Stimulated activated CD8-positive, alpha-beta memory T cell treated with anti-CD3 and anti-CD28 coated beads, Interleukin-15, amount 100 ng/mL, for 4 hours (primary cell): ENCODE measurements at places on chromosomes 5 and 9.

DNA sequence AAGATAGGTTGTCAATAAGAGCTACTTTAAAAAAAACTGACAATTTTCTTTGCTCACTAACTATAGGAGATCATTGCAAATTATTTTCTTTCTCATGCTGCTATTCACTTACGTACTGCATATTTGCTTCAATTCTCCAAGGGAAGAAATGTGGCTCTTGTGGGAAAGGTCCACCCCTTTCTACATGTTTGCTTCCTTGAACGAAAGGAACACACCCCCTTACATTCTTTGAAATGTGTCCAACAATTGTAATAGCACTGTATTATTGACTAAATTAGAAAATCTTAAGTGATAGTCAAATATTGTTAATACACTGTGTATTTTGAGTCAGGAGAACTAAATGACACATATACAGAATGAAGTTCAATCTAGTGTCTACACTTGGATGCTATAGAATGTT is 5.2 kb downstream of the MEF2C start:
- no peak for DNase-seq

GRCh38 chr5:91929522-91929817 is 546.4 kb upstream of the ARRDC3 start:
- DNase-seq: no peak

- no peak for DNase-seq
Observed at GRCh38 chr5:891117-891836, 1.3 kb downstream of the BRD9 start.

- no peak for DNase-seq
Observed at GRCh38 chr5:10123254-10123989, 126.3 kb downstream of the ATPSCKMT start.

DNA sequence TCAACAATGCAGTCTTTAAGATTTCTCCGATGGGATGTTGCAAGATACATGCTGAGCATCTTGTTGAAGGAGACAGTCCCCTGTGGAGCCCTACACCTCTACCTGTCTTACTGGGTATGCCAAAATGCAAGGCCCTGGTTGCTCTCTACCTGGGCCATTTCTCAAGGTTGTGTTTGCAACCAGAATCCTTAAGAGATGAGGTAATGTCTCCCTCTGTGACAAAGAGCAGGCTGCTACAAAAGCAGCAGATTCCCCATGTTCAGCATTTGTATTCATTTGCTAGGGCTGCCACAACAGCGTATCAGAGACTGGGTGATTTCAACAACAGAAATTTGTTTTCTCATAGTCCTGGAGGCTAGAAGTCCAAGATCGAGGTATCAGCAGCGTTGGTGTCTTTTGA is 138.4 kb upstream of the RPS23 start:
- no peak for DNase-seq

GRCh38 chr5:124952079-124952478 is 205.6 kb upstream of the ZNF608 start:
- no peak for DNase-seq

DNA sequence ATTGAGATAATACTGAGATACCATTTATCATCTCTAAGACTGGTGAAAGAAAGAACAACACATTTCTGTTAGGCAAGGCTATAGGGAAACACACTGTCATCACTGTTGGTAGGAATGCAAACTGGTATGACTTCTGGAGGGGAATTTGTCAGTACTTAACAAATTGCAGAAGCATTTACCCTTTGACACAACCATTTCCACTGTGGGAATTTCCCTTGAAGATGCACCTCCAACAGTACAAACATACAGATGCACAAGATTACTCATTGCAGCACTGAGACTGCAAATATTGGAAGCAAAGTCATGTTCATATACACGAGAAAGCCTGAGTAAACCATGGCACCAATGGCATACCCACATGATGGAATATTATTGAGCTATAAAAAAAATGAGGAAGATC is 17.6 kb downstream of the GM2A start:
- DNase-seq: no peak

DNA sequence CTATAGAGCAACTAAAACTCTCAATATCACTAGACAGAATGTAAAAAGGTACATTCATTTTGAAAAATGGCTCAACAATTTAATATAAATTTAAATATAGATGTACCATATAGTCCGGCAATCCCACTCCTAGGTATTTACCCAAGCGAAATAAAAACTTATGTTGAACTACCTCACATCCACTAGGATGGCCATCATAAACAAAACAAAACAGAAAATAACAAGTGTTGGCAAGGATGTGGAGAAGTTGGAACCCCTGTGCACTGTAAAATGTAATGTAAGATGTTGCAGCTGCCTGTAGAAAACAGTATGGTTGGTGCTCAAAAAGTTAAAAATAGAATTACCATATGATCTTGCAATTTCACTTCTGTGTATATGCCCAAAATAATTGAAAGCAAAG is 36.9 kb upstream of the SELENOP start:
- DNase-seq: no peak

DNA sequence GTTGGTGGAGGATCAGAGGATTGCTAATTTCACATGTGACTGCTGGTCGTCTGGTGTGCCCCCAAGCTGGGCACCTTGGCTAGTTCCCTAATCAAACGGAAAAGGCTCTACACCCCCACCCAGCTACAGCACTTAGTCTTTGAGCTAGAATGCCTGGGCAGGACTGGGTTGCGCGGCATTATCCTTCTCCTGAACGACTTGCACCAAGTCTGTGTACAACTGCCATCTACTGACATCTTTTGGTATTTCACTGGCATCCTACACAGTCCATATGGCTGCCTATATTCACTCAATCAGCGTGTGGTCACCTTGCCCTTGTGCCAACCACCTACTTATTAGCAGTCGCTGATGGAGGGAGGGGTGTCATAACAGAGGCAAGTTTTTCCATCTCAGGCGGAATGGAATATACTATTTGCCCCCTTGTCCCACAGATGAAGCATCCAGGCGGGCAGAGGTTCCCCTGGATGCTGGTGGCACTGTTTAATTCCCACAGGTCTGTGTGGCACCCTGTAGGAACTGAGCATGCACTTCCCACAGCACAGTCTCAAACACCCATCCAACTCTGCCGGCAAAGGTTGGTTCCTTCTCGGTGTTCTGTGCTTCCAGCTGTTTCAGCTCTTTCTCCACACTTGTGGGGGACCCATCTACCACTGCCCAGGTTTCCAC is 150.1 kb downstream of the OSTF1 start:
- no peak for DNase-seq

DNA sequence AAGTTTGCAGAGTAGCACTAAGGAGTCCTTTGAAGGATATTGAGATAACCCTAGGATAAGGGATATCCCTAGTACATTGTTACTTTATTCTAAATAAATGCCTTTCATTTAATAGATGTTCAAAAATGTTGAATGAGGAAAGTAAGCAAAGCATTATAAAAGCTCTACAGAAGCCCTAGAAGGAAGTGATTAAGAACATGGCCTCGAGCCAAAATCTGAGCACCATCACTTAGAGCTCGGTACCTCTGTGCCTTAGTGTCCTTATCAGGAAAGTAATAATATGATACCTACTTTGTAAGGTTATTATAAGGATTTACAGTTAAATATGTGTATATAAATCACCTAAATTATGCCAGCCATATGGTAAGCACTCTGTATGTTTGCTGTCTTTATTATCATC is 242.6 kb downstream of the KIAA0825 start:
- no peak for DNase-seq

GRCh38 chr5:132607095-132607494 is 50.3 kb downstream of the RAD50 start:
- DNase-seq: no peak

GRCh38 chr5:125113328-125113727 is 366.9 kb upstream of the ZNF608 start:
- no peak for DNase-seq

DNA sequence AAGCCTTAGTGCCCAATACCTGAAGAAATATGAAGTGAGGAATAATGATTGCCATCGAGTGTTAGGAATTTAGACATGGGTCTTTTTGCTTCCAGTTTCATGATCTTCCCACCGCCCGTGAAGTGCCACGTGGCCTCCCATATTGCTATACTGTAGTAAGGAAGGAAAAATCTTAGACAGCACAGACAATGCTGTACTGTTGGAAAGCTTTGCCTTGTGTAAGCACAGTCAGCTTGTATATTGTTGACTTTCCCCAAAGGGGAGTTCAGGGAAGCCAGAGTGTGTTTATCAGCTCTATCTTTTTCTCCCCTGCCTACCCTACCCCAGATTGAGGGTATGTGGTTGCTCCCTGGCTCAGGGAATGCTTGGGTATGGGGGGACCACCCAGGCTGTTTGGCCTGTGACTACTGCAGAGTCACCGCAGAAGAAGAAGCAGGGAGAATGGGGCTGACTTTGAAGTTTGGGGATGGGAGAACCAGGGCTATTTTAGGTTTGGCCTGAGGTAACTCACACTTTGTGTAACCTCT is 161.8 kb upstream of the MEF2C start:
- no peak for DNase-seq

DNA sequence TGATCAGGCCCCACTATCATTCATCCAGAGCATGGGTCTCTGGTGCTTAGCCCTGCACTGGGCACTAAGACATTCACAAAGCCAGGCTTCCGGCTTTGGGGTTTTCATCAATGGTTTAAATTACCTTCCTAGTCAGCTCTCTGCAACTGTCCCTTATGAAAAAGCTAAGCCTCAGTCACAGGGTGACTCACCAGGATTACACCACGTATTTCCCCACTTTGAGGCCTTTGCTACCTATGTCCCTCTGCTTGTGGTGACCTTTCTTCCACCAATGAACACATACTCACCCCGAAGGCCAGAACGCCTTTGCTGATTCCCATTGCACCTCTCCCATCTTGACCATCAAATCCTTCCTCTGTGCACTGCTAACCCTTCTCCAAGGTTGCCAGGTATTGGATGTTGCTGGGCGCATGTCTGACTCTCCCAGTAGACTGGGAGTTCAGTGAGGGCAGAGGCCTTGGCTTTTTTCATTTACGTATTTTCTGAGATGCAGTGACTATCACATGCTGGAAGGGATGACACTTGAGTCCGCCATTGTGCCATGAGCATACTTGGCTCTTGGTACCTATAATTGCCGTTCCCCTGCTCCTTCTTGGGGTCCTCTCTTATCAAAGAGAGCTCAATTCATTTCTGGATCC is 58.7 kb upstream of the TNFSF8 start:
- DNase-seq: no peak

- DNase-seq: no peak
Observed at GRCh38 chr9:80732506-80732905, 956.8 kb downstream of the TLE1 start.

- no peak for DNase-seq
Observed at GRCh38 chr5:126501448-126501847, 78.2 kb downstream of the GRAMD2B start.

DNA sequence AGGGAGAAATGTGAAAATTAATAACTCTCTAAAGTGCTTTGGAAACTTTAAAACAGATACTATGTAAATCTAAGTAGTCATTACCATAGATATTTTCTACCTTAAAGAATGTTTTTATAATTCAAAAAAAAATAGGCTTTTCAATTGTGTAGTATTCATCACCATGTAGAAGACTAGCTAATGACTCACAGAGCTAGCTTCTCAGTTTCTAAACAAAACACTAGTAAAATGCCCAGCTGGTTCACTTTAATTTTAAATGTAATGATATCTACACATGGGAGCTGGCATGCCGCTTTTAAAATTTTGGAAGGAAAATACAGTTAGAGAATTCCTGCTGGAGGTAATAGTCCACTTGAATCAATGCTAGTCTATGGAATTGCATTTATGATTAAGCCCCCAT is 509.8 kb downstream of the CSNK1G3 start:
- no peak for DNase-seq

DNA sequence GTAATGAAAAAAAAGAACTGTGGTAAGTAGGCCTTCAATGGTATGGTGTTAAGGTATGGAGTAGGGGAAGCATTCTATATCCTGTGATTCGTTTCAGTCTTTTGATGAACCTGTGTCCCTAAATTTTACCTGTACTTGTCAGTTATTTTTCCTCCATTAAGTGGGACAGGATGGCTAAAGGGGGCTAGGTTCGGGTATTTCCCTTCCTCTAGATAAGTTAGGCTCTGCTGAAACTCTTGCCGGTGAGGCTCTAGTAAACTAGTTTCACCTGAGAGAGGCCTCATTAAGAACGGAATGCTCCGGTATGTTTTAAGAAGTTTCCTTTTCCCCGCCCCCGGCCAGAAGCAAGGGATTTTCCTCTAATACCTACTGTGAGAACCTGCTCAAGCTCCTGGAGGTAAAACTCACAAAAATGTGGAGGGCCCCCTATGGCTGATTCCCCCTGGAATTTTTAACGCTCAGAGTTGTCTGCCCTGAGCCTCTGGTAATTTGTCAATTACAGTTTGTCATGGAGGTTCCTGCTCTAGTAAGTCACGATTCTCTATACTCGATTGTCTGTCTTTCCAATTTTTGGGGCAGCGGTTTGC is 87.7 kb downstream of the MACIR start:
- DNase-seq: no peak

- no peak for DNase-seq
Observed at GRCh38 chr9:87080512-87081264, 133.4 kb upstream of the GAS1 start.

GRCh38 chr5:87048156-87048555 is 219.5 kb upstream of the RASA1 start:
- no peak for DNase-seq

- no peak for DNase-seq
Observed at GRCh38 chr9:23342291-23342690, 483.7 kb downstream of the ELAVL2 start.

DNA sequence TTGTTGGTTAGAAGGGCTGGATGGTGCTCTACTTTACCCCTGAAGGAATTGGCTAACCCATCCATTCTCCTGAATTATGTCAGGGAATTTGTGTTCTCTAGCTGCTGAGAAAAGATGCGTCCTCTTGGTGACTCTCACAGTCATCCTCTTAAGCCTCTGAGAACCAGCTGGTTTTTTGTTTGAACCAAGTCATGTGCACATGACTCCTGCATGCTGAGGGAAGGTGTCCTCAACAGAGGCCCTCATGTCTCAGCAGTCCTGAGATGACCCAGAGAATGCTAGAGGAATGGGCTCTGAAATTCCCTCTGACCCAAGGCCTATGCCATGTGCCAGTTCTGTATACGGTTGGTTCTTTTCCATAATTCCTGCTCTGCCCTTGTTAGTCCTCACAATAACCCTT is 10.4 kb upstream of the C5orf63 start:
- no peak for DNase-seq

DNA sequence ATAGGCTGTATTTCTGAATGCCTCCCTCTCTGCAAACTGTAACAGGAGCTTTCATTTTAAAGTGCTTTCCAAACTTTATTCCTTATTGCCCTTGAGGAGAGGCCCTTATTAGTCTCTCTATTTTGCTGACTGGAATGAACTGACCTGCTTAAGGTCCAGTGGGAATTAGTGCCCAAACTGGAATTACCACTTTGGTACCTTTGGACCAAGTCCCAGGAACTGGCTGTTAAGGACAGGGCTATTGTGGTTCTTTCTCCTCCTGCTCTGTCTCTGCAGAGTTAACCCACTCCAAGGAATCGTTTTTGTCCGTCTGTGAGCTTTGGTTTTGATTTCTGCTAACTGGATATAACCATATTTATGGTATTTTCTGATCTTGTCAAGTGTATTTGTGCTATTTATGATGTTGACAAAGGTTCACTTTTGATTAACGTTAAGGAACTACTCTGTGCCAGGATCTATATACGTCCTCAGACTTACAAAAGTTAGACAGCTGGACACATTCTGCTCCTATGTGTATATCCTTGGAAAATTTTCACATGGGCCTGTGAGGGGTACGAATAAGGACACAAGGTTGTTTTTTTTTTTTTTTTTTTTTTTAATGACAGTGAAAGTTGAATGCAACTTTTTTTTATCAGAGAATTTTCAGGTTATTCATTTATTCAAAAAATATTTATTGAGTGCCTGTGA is 189.1 kb upstream of the ANKRD55 start:
- DNase-seq: no peak

GRCh38 chr9:134167530-134167931 is 3.2 kb upstream of the RNU6ATAC start:
- DNase-seq: no peak

- no peak for DNase-seq
Observed at GRCh38 chr5:149257131-149257530, 14.5 kb upstream of the AFAP1L1 start.
